ENCODE measurements at places on chromosomes 6 and 20.

DNA sequence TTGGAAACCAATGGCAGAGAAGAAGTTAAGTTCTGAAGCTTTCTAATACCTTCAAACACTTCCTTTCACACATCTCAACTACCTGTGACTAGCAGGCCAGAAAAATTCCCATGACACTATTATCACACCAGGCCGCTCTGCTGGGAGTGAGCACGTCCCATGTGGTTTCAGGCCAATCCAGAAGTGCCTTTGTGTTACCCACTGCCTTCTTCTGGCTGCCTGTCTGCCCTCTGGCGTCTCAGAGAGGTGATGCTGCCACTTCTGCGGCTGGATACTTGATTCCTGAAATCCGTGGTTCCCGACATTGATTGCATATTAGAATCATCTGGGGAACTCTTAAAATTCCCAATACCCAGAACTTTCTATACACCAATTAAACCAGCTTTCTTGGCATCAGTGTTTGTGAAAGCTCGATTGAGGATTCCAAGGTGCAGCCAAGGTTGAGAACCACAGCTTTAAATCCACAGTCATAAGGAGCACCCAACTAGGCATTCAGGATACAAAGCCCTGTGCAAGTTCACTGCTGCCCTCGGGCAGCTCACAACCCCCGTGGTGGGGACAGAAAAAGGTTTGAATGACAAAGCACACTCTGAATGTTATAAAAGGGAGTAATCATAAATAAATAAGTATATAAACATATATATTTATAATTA is 65.6 kb downstream of the STMND1 start:
- DNase-seq, result peak; percentile 10

- DNase-seq, result no peak
These were observed 644.3 kb downstream of the EPM2A start for GRCh38 chr6:145090801-145091585.

DNA sequence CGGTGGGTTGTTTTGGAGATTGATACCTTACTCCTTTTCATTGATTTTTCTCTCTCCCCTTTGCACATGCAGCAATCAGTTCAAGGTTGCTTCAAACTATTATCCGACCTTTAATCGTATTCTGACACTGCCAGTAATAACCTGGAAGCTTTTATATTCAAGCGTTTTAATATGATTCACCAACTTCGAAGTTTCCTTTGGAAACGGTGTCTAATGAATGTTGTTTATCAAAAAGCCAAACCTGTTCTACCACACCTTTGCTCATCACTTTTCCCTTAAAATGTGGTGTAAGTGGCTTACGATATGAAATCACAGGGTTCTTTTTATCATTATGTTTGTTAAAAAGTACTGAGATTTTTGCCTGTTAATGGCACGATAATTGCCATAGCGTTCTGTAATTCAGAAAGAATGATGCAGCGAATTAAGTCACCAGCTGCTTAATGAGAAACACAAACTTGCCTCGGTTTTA is 660 bp downstream of the STXBP5 start:
- DNase-seq, result no peak

GRCh38 chr6:46113370-46113769 is 16.4 kb upstream of the ENPP4 start:
- DNase-seq, result no peak

DNA sequence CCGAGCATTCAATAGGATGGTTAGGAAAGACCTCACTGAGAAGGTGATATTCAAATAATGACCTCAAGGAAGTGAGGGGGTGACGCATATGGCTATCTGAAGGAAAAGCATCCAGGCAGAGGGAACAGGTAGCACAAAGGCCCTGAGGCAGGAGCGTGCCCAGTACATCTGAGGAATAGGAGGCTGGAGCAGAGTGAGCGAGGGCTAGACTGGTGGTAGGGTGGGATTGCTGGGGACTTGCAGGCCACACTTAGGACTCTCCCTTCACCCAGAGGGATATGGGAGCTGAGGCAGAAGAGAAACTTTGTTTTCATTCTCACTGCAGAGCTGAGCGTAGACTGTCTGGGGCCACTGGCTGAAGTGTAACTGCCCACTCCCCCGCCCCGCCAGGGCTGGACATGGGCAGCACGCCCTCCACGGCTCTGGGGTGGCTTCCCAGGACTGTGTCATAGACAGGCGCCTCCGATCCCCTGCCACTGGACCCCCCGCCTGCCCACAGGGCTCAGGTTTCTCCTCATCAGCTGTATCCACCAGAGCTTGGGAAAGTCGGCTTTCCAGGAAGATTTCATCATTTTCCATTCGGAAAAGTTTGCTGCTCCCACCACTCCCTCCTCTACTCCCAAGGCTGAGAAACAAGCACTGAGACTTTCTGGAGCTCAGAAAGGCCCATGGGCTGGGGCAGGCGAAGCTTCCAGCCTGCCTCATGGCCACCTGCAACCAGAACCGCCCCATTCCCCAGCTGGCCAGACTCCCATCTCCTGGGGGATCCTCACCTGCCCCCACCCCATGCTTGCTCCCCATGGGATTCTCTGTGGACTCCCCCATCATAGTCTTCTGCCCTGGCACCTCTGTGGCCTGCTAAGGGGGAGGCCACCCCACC is 142.6 kb downstream of the MRPL14 start:
- DNase-seq, result no peak

- DNase-seq, result no peak
These were observed 404.8 kb downstream of the CD109 start for GRCh38 chr6:74100719-74101287.
